ENCODE measurements at places on chromosomes 12 and 14.

- no peak overlapping the region for H3K4me3 ChIP-seq
- no peaks in the 10 kb centered on the region for H3K27me3 ChIP-seq
- H3K27ac ChIP-seq: no peak overlapping the region
- no peak for DNase-seq
- H3K4me1 ChIP-seq: no peaks in the 10 kb centered on the region
These were observed 13.8 kb upstream of the DHRS4 start for GRCh38 chr14:23939607-23940326.

GRCh38 chr14:62314871-62315270 is 552.7 kb downstream of the SNAPC1 start:
- no peaks in the 10 kb centered on the region for H3K4me1 ChIP-seq
- H3K36me3 ChIP-seq: no peaks in the 10 kb centered on the region
- no peak overlapping the region for H3K4me3 ChIP-seq
- H3K27me3 ChIP-seq: no peaks in the 10 kb centered on the region

DNA sequence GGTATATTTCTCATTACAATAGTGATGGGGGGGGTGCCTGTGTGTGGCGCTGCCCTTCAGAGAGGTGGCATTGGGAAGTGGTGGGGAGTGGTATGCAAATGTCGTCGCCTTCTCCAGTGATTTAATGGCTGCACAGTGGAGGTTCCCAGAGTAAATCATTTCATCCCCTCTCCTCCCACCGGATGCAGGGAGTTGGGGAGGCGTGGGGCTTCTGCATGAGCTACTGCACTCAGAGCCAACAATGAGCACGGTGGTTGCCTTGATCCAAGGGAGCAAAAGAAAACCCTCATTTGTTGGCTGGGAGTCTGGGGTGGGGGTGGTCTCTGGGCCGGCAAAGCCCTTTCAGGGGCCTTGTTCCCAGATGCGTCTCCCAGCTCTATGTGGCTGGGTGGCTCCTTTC is 124.3 kb downstream of the AACS start:
- H3K27ac ChIP-seq: no peak overlapping the region
- peak overlapping the region; percentile 91 for H3K4me3 ChIP-seq
- H3K36me3 ChIP-seq: no peaks in the 10 kb centered on the region
- peaks cover 28% of the 10 kb centered on the region for H3K4me1 ChIP-seq
- no peaks in the 10 kb centered on the region for H3K27me3 ChIP-seq

- H3K4me3 ChIP-seq: peak overlapping the region; percentile 8
- peaks cover 34% of the 10 kb centered on the region for H3K4me1 ChIP-seq
- H3K27ac ChIP-seq: 0 out of 2 replicates have a peak overlapping the region, but pooled peaks have one; percentile 13
- DNase-seq: no peak
- H3K36me3 ChIP-seq: no peaks in the 10 kb centered on the region
These were observed 129.8 kb downstream of the TBX5 start for GRCh38 chr12:114275932-114276785.

DNA sequence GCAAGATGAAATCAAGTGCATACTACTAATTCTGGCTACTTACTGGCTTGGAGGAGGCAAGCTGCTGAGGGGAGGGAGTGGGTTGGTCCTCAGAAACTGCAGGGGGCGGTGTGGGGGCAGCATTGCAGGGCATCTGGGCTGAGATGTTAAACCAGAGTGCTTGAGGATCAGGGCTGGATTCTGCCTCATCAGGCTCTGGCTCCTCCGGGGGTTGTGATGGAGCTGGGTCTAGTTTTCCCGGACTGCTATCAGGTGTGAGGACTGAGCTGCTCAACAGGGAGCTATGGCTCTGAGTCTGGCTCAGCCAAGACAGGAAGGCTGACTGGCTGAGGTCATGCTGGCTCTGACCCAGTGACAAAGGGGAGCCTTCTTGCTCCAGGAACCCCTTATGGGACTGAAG is 28.6 kb downstream of the BAZ2A start:
- H3K4me3 ChIP-seq: no peak overlapping the region
- no peaks in the 10 kb centered on the region for H3K4me1 ChIP-seq
- no peaks in the 10 kb centered on the region for H3K27me3 ChIP-seq
- H3K27ac ChIP-seq: no peak overlapping the region

- peaks cover 1% of the 10 kb centered on the region for H3K27me3 ChIP-seq
- H3K36me3 ChIP-seq: peaks cover 17% of the 10 kb centered on the region
- no peaks in the 10 kb centered on the region for H3K4me1 ChIP-seq
- DNase-seq: no peak
- no peak overlapping the region for H3K4me3 ChIP-seq
- no peak overlapping the region for H3K27ac ChIP-seq
These were observed 4.5 kb downstream of the E2F7 start for GRCh38 chr12:77060883-77061240.

GRCh38 chr12:49792976-49793580 is 35.1 kb downstream of the NCKAP5L start:
- DNase-seq: no peak
- no peak overlapping the region for H3K4me3 ChIP-seq
- no peak overlapping the region for H3K27ac ChIP-seq
- H3K27me3 ChIP-seq: no peaks in the 10 kb centered on the region

- H3K4me1 ChIP-seq: no peaks in the 10 kb centered on the region
- no peak overlapping the region for H3K27ac ChIP-seq
- no peaks in the 10 kb centered on the region for H3K36me3 ChIP-seq
- no peaks in the 10 kb centered on the region for H3K27me3 ChIP-seq
These were observed 156.6 kb downstream of the DAD1 start for GRCh38 chr14:22432348-22432976.

- no peak overlapping the region for H3K4me3 ChIP-seq
- no peaks in the 10 kb centered on the region for H3K36me3 ChIP-seq
- H3K27ac ChIP-seq: no peak overlapping the region
- no peaks in the 10 kb centered on the region for H3K27me3 ChIP-seq
- DNase-seq: no peak
- no peaks in the 10 kb centered on the region for H3K4me1 ChIP-seq
These were observed 239.8 kb downstream of the PRKD1 start for GRCh38 chr14:29687866-29688265.

DNA sequence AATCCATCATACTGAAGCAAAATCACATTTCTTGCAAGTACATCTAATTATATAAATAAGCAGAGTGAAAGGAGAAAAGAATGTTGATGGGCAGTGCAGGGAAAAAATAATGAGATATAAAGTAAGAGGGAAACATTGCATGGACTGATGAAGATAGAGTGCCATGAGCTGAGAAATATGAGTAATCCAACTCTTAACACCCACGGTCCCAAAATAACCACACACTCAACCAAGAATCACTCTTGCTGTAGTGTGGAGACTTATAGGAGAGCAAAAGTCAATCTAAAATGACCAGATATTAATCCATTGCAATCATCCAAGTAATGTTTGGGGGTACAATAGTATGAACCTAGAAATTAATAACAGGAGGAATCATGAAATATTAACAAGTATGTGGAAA is 40.2 kb downstream of the MYF5 start:
- H3K36me3 ChIP-seq: no peaks in the 10 kb centered on the region
- DNase-seq: no peak
- H3K4me3 ChIP-seq: no peak overlapping the region
- H3K27me3 ChIP-seq: no peaks in the 10 kb centered on the region
- H3K27ac ChIP-seq: no peak overlapping the region
- H3K4me1 ChIP-seq: no peaks in the 10 kb centered on the region

- H3K4me1 ChIP-seq: no peaks in the 10 kb centered on the region
- no peak overlapping the region for H3K4me3 ChIP-seq
- no peak overlapping the region for H3K27ac ChIP-seq
- H3K36me3 ChIP-seq: no peaks in the 10 kb centered on the region
- DNase-seq: no peak
- no peaks in the 10 kb centered on the region for H3K27me3 ChIP-seq
These were observed 30.7 kb downstream of the SNRNP35 start for GRCh38 chr12:123488539-123489230.

DNA sequence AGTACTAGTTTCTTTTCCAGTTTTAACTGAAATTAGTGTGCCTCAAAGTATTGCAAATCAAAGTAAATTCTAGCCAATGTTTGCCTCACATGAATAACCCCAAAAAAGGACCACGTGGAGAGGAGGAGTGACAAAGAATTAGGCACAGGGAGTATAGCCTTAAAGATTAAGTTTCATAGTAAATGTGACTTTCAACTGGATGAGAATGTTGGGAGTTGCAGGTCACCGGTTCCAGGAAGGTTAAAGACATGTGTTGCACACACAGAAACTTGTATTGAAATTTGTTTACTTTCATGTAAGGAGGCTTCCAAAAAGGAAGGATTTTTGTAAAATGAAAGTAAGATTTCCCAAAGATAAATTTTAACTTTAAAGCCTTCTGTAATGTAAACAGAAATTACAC is 89.1 kb upstream of the CCDC198 start:
- no peak for DNase-seq
- no peaks in the 10 kb centered on the region for H3K4me1 ChIP-seq
- H3K27me3 ChIP-seq: no peaks in the 10 kb centered on the region
- no peak overlapping the region for H3K27ac ChIP-seq
- H3K4me3 ChIP-seq: no peak overlapping the region

- H3K27ac ChIP-seq: no peak overlapping the region
- H3K27me3 ChIP-seq: no peaks in the 10 kb centered on the region
- no peaks in the 10 kb centered on the region for H3K36me3 ChIP-seq
- H3K4me1 ChIP-seq: peaks cover 6% of the 10 kb centered on the region
These were observed 33.7 kb upstream of the PPP2R5C start for GRCh38 chr14:101727611-101728366.

- no peak for DNase-seq
- H3K27ac ChIP-seq: no peak overlapping the region
- H3K27me3 ChIP-seq: no peaks in the 10 kb centered on the region
- no peaks in the 10 kb centered on the region for H3K4me1 ChIP-seq
- no peak overlapping the region for H3K4me3 ChIP-seq
These were observed 22.2 kb downstream of the CCDC63 start for GRCh38 chr12:110869026-110869425.

GRCh38 chr12:41606468-41607445 is 418.6 kb downstream of the PDZRN4 start:
- no peak overlapping the region for H3K4me3 ChIP-seq
- no peak for DNase-seq
- no peaks in the 10 kb centered on the region for H3K27me3 ChIP-seq
- H3K27ac ChIP-seq: no peak overlapping the region
- no peaks in the 10 kb centered on the region for H3K36me3 ChIP-seq

- peaks cover 18% of the 10 kb centered on the region for H3K36me3 ChIP-seq
- H3K4me3 ChIP-seq: no peak overlapping the region
- no peaks in the 10 kb centered on the region for H3K27me3 ChIP-seq
- no peaks in the 10 kb centered on the region for H3K4me1 ChIP-seq
- no peak overlapping the region for H3K27ac ChIP-seq
- no peak for DNase-seq
These were observed 183.0 kb upstream of the FOXN3 start for GRCh38 chr14:89600029-89600428.

DNA sequence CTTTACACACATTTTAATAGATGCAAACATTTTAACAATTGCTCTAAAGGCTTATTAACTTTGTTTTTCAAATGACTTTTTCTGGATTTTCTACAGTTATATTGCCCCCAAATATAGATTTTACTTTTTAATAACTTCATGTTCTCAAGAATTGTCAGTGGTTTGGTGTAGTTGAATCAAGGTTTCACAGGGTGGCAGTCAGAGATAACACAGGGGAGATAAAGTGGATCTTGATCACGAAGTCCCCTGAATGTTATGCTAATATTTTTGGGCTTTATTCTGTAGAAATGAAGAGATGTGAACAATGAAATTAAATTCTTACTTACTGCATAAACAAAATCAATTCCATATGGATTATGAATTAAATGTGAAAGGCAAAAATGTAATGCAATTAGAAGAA is 248.1 kb downstream of the AEBP2 start:
- no peak for DNase-seq
- H3K4me1 ChIP-seq: no peaks in the 10 kb centered on the region
- H3K4me3 ChIP-seq: no peak overlapping the region
- no peak overlapping the region for H3K27ac ChIP-seq

DNA sequence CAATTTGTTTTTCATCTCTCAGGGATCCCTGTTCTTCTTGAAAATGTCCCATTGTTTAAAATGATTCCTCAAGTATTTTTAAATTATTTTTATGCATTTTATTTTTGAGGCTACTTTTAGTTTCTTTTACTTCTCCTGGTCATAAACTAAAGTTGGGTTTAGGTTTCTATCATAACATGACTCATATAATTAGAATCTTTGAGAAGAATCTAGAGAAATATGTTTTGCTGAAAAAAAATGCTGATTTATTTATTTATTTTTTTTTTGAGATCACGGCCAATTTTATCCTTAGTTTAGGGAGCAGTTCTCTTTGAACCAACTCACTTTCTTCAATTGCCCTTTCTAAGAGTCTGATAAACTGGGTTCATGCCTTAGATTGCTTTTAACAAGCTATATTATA is 1157.1 kb downstream of the BCL11B start:
- no peaks in the 10 kb centered on the region for H3K4me1 ChIP-seq
- no peak overlapping the region for H3K27ac ChIP-seq
- no peak overlapping the region for H3K4me3 ChIP-seq
- no peaks in the 10 kb centered on the region for H3K27me3 ChIP-seq
- no peaks in the 10 kb centered on the region for H3K36me3 ChIP-seq
